ENCODE measurements at places on chromosomes 4 and X.

GRCh38 chr4:128525992-128526630 lies 238.5 kb upstream of the PGRMC2 start:
- DNase-seq, result no peak

GRCh38 chrX:124441971-124442590 lies 95.7 kb downstream of the SH2D1A start:
- no peak for DNase-seq

DNA sequence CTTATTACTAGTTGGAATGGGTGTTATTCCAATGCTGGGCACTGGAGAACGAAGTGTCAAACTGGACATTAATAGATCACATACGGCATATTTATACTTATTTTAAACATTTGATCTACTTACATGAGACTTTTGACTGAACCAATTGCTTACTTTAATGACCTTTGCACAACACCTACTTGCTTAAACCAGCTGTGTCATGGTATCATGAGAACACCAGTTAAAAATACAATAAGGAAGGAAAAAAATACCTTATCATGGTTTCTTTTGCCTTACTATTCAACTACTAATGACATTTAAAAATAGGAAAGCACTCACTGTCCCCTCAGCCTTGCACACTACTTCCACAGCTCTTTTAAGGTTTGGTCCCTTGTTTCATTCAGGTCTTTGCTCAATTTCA lies 146.9 kb downstream of the FAM13A start:
- no peak for DNase-seq

DNA sequence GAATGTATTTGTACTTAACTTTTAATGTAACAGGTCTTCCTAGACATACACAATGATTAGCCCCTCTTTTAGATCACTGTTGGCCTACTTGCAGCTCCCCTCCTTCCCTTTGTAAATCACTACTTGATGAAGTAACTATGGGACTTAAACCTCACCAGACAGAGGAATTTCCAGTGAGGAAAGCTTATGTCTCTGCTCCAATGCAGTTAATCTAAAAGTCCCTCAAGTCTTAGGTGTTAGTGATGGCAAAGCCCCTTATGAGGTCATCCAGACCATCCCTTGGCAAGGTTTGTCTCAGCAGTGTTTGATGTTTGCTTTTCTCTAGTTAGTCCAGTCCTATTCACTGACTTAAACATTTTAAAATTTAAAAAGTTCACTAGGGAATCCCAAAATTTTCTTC lies 877.3 kb upstream of the INTU start:
- no peak for DNase-seq

DNA sequence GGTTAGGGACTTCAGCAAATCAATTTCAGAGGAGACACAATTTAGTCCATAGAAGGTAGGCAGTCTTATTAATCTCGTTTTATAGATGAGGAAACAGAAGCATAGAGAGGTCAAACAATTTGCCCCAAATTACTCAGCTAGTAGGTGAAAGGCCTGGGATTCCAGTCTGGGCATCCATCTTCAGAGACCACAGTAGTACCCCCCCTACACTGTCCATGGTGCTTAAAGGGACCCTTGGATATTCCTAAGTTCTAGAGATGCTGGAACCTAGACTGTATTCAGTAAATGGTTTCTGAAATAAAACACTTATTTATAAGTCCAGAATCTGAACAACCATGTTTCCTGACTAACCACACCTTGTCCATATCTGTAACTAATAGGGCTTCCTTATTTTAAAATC lies 174.8 kb downstream of the CEP135 start:
- DNase-seq, result no peak

- DNase-seq, result no peak
Observed at GRCh38 chrX:45385757-45386156, 185.1 kb upstream of the DIPK2B start.

- peak; percentile 77 for DNase-seq
Observed at GRCh38 chrX:151151665-151152267, 24.6 kb upstream of the GPR50 start.

GRCh38 chr4:8184061-8184460 lies 15.0 kb upstream of the SH3TC1 start:
- DNase-seq, result no peak

DNA sequence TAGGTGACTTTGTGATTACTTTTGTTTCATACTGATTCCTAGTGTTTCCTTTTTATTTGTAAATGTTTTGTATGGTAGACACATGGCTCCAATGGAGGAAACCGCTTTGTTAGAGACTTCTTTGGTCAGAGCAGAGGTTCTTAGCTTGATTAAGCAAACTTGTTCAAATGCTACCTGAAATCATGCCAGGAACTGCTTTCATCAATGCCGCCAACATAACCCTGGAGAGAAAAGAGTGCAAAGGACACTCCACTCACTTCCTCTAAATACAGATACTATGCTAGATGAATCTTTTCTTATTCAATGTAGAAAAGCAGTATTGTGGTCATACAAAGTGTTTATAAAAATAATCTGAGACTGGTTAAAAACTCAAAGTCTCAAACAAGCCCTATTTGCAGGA lies 25.7 kb upstream of the COX7B2 start:
- DNase-seq, result no peak
